ENCODE measurements at places on chromosomes 2 and 18.

DNA sequence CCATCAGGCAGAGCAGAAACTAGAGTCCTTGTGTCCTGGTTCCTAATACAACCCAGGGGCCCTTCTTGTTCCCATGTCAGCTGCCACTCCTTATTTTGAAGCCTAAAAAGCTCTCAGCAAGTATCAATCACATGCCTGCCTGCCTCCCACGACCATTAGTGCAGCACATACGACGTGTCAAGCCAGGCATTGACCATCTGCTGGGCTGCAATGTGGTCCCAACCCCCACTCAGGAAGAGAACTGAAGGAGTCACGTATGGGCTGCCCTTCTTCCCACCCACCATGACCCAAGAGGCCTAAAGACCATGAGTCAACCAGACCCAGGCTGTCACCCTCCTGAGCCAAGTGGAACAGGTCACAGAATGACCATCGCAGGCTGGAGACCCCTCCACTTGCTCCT is 98.8 kb downstream of the KLHL29 start:
- no peak for DNase-seq

GRCh38 chr2:59888015-59888414 is 665.4 kb downstream of the BCL11A start:
- DNase-seq: no peak

DNA sequence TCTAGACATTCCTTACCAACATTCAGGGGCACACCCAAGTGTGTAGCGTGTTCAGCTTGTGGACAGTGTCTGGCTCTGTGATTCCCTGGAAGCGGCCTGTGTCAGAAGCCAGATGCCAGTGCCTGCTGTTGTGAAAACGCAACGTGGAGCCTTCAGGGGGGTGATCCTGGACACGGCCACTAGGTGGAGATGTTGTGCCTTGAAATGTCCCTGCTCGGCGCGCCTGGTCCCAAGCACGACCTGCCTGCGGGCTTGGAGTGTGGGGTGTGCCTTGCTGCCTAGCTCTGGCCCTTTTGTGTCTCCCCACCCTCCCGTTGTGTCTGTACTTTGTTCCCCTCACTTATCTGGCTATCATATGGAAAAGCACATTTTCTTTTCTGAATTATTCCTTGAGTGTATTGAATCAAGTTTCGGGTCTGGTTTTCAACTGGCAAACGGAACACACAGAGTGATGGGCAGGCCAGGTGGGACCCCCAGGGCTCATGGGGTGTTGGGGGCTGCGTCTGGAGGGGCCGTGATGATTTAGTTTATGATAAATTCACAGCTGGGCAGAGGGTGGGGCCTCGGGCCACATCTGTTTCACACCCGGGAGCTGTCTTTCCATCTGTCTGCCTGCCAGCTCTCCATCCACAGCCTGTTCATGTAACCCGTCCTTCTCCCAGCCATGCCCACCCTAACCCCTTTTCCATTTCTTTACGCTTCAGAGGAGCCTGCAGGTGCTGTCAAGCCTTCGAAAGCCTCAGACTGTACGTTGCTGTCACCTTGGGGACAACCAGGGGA is 95.5 kb downstream of the DYSF start:
- peak; percentile 85 for DNase-seq

DNA sequence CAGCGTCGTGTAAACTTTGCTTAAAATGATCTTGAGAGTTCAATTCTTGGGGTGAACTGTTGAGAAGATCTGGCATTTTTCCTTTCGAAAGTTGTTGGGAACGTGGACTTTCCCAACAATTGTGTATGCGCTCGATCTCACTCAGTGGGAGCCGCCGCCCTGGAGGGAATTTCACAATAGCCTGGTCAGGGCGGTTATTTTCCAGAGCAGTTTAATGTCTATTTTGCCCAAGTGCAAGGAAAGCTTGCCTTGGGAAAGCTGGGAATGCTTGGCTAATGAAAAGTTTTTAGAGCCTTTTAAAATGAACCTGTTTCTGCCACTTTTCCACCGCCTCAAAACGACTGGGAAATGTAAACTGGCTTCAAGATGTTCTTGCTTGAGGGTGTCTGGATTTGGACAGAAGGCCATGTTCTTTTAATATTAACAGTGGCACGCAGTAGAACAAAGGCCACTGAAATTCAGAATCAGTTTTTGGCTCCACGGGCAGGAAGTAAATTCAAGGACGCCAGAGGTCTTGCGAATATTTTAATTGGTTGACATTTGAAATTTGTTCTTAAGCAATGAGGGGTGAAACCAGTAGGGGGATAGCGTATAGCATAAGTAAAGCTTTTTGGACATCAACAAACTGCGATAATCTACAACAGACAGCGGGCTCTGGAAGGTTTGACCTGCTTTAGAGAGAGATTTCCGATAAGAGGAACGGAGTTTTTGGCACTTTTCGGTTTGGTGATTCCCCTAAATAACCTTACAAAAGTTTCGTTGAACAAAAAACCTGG is 1.2 kb downstream of the CFLAR start:
- DNase-seq: peak; percentile 90

GRCh38 chr2:45470531-45470930 is 140.5 kb downstream of the SRBD1 start:
- no peak for DNase-seq

- no peak for DNase-seq
Measured at GRCh38 chr2:219457784-219458369, 23.2 kb downstream of the SPEG start.

DNA sequence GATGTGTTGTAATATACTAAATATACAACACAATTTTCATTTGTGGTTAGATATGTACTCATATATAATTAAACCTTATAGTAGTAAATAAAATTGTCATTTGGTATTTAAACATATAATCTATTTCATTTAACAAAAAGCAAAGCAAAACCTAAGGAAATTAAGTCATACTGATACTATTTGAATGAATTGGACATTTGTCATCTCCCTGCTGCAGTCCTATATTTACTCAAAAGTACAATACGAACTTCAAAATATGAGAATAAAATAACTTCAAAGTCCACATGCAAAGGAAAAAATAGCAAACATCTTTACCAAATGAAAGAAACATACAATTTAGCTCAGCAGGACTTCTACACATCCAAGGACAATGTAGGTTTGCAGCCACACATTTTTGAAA is 11.8 kb upstream of the HAT1 start:
- no peak for DNase-seq

DNA sequence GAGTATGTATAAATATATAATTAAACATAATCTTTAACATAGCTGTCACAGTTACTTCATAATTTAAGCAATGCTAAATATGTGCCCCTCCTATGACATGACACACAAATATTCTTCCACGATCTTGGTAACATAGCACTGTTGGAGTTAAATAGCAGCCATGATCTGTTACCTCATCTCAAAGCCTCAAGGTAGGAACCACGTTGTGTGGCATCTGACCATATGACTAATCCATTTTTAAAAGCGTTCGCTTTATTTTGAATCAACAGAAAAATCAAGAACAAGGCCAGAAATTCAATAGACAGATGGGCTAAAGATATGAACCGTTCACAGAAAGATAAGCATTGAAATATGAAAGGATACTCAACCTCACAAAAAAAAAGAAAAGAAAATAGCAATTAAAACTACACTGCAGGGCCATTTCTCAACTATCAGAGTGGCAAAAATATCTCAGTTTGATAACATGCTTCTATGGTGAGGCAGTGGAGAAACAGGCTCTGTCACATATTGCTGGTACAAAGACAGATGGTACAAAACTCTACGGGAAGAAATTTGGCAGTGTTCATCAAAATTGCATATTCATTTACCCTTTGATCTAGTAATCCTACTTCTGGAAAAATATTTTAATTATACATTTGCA is 105.9 kb downstream of the TMX3 start:
- DNase-seq: no peak

DNA sequence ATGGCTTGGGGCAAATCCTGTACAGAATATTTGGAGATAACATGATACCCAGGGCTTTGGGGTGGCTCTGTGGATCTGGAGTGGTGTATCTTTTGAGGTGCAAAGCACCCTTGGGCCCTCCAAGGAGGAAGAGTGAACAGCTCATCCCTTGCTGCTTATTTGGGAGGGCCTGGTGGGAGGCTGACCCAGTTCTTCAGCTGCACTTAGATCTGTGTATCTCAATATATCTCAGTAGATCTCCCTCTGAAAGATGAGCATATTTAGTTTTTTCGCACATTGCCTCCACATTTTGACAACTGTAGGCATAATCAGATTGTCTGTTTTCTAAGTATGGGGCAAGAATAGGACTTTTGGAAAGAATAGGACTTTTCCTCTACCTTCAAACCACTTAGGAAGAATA is 2.8 kb downstream of the TRIM54 start:
- no peak for DNase-seq

GRCh38 chr18:41537666-41538065 is 417.4 kb upstream of the PIK3C3 start:
- no peak for DNase-seq

DNA sequence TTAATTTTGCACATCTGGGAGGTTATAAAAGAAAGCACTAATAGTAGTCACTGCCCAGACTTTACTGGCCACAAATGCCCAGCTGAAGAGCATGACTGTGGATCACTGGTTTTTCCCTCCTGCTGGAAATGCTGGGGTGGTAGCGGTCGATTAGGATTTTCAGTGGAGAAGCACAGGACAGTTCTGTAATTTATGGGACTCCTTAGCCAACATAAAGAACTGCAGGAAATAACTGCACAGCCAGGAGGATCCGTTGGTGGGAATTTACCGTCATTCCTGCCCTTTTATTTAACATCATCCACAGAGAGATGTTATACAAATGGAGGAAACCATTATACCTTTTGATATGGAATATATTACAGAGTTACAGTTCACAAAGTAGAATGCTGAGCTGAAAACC is 61.5 kb downstream of the TNFRSF11A start:
- no peak for DNase-seq

DNA sequence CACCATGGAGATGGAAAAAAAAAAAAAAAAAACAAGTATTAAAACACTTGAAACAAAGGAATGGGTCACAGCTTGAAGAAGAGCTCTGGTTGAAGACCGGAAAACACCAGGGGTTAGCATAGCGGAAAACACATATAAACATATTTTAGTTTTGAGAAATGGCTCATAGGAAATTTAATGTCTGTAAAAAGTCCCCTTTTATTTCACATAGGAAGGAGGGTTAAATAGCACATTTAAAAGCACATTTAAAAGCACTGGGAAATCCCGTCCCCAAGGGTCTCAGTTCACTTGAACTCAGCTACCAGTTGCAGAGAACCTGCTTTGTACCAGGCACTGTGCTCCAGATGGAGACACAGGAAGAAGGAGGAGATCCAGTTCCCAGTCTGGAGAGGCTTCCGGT is 65.5 kb downstream of the KCNE4 start:
- no peak for DNase-seq

DNA sequence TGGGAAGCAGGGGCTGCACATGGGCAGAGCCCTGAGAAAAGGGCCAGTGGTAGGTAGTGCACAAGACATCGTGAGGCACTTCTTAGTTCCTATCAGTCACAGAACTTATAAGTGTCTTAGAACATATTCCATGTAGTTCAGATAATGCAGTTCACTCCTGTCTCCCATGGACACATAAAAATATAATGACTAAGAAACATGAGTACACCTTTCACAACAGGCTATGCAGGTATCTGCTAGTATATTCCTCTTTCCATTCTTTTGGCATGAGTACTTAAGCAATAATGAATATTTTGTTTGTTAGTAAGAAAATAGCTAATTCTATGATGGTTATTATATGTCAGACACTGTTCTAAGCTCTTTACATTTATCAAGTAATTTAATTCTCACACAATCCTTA is 808.4 kb downstream of the BCL11A start:
- DNase-seq: no peak

GRCh38 chr2:165886487-165887146 is 67.0 kb downstream of the TTC21B start:
- DNase-seq: no peak

GRCh38 chr2:118250463-118250862 is 162.2 kb downstream of the INSIG2 start:
- no peak for DNase-seq

DNA sequence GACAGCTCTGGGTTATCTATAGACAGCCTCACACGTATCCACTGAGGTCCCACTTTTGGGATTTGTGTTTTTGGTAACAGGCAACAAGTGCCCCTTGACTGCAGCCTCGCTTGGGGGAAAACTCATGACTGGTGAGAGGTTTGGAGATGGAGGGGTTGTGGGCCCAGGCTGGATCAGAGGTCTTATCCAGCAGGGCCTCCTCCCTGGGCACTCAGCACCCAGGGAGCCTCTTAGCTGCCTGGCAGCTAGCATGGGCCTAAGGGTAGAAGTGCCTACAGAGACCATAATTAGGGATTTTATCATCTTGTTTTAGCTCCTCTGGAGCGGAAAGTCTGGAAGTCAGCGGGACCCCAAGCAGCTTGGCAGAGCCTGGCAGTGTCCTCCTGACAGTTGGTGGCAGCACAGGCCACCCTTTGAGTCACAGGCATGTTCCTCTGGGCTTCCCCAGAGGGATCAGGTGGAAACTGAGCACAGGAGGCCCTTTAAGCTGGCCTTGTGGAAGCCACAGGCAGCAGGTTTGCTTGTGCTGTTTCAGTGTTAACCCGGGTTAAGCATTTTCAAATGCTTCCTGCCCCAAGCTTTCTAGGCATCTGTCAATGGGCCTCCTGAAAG is 143.1 kb downstream of the KCTD1 start:
- DNase-seq: no peak

DNA sequence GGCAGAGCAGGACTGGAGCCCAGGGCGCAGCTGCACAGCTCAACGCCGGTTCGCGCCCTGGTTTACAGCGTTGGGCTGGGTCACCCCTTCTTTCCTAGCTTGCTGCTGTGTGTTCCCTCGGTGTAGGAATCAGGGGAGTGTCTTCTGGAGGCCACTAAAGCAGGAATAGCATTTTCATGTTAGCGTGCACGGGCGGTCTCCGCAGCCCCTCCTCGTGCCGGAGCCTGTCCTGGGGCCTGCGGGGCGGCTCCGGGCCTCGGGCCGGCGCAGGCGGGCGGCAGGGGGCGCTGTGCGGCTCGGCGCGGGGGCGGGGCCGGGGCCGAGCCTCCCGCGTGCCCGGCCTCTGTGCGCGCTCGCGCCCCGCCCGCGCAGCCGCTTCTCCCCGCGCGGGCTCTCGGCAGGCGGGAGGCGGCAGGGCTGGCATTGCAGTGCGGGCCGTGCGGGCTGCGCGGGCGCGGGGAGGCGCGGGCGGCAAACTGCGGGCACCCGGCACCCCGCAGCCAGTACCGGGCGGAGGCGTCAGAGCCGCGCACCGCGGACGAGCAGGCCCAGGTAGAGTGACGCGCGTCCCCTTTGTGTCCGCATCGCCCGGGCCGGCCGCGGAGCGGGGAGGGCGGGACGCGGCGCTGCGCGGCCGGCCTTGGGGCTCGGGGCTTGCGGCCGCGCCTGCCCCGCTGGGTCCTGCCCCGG is at the start of gene RNF144A:
Gene RNF144A, plus strand, starts transcription at position 342 of the 690 bp plus-strand sequence. CDS start 79,515 bp downstream, outside the sequence.
- DNase-seq: no peak

DNA sequence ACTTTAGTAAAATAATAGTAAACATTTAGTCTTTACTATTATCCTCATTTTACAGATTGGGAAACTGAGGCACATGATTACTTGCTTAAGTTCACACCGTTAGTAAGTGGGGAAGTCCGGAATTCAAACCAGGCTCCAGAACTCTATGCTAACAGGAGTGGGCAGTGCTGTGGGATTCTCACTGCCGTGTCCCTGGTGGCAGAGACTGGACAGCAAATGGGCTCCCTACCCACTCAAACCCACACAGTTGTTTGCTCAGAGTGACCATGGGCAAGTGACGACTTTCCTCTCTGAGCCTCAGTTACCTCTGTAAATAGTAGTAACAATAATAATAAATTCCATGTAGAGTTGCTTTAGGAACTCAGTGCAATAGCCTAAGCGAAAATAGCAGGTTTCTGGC is 24.0 kb downstream of the MAIP1 start:
- DNase-seq: no peak

All from suprapubic skin (tissue), 4 donors.